ENCODE measurements at places on chromosomes 3 and 15. TPM values are rescaled to one million over a fixed set of nuclear protein-coding genes. Genes with fewer than 3 reads are reported as not detected.

GRCh38 chr15:28975766-28976179 is 90.0 kb downstream of the APBA2 start:
- no peak for DNase-seq

The STXBP5L gene
- polyA plus RNA-seq: 0.56 TPM

GRCh38 chr3:64398476-64398875 is 173.2 kb upstream of the PRICKLE2 start:
- DNase-seq: no peak

The PLA2G4E gene
- polyA plus RNA-seq: not detected

The TIMMDC1 gene
- polyA plus RNA-seq: 105 TPM

DNA sequence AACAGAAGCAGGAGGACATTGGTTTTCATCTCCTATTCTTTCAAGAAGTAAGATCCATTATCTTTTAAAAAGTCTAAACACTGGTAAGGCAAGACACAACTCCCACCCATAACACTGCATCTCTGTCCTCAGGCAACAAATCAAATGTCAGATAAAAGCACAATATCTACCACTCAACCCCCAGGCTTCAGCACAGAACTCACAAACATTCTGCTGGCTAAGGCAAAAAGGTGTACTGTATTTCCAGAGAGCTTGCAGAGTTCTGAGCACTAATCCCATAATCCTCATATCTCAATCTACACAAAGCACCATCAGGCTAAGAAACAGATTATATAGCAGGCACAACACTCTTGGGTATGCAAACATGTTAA is 20.9 kb downstream of the RAF1 start:
- DNase-seq: no peak

- DNase-seq: no peak
Observed at GRCh38 chr15:57263520-57263919, 112.8 kb upstream of the CGNL1 start.

DNA sequence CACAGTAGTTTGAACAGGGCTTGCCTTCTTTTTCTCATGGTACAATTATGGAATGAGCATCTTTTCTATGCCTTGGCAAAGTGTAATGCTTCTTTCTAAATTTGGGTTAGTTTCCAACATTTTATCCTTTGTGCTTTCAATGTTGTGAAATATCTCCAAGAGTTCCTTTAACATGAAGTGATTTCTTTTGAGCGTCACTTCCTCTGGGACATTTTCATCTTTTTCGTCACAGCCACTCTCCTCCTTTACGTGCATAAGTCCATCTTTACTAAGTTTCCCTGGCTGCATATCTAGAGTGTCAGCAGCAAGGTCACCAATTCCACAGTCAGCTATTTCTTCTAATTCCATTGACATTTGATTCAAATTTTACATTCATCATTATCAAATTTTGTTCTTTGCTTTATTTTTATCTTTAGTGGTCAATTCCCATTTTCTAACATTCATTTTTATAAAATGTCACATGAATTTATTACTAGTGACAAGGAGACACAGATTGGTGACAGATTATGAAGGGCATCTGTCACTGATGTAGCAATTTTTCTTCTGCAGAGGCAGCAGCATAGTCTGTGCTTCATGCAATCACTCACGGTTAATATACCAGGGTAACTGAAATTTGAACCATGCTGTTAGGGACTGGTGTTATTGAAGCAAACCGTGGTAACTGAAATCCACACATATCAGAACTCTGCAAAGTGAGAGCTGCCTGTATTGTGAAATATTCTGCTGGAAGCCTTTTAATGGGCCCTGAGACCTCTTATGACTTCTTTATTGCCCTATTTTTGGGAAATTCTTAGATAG is 126.5 kb upstream of the THBS1 start:
- DNase-seq: no peak

DNA sequence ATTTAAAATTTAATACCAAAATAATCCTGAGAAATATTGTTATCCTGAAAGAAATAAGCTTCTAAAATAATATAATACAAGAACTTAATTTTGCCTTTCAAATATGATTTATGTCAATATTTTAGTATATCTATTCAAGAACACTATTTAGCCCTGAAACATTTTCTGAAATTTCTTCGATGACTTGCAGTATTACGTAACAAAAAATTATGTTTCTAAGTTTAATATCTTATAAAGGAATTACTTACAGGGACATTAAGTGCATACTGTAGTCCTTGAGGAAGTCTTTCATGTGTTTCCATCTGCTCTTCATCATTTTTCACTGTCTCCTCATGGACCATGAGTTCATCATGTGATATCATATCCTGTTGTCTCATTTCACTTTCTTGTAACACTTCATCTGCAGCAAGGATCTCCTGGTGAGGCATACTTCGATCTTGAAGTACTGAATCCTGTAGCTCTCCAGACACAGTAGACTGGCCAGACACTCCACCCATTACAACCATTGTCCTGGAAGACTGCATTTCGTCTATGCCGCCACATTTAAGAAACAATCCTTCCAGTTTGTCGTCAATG is 62.0 kb downstream of the ZNF148 start:
- DNase-seq: no peak

The MYNN gene
- polyA plus RNA-seq: 34.9 TPM

GRCh38 chr15:47715856-47716445 is 1.4 kb upstream of the SEMA6D start:
- no peak for DNase-seq

The ZKSCAN7 gene
- polyA plus RNA-seq: 18.0 TPM

DNA sequence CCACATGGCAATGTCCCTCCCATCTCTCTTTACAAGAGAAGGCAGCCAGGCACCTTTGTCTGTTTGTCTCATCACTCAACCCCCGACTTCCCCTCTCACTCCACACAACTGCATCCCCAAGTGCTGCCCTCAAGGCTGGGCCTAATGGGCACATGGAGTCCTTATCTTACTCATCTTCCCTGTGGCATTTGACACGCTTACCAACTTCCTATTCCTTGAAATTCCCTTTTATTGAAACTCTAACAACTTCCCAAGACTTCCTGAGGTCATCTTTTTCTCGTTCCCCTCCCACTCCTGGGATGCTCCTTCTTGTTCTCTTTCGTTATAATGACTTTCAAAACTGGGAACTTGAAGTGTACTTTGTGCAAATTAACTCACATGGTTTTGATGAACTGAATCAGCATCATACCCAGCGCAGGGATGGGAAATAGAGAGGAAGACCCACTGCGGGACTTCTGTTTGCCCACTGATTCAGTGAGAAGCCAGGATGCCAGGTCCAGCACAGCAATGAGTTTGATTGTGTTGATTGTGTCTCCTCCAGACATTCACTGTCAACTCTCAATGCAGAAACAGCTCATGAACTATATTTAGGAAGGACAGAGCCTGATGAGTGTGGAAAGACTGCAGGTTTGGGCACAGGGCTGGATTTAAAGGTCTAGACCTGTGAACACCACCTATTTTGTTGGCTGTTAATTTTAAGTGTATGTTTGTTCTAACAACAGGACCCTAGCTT is 104.7 kb upstream of the TNIK start:
- DNase-seq: no peak

DNA sequence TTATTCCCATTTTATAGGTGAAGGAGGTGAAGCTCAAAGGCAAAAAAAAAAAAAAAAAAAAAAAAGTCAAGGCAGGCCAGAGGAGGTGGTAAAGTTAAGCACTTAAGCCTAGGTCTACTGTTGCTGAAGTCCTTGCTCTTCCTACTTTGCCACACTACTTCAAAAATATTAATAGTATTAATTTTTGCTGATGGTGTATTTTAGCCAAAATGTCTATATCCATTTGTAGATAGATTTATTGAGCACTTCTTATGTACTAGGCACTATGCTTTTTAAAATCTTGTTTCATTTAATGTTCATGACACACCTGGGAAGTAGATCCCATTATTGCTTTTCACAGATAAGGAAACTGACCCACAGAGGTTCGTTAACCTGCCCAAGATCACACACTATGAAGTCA is 247.1 kb upstream of the P2RY1 start:
- no peak for DNase-seq

- no peak for DNase-seq
Observed at GRCh38 chr15:69606921-69607500, 154.4 kb downstream of the RPLP1 start.

GRCh38 chr3:30201715-30202114 is 404.7 kb upstream of the TGFBR2 start:
- DNase-seq: no peak

DNA sequence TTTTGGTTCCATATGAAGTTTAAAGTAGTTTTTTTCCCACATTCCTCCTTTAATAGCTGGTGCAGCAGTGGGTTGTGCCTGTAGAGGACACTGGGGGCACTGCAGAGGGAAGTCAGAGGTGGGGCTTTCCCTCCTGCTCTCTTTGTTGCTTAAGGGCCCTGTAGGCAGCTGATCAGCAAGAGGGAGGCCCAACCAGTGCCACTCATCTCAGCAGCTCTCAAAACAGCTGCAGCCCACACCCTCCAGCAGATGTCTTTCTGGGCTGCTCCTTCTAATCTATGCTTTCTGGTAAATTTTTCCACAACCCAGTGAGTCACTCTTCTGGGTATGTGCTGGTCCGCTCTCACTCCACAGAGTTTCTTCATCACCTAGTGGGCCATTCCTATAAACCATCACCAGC is 263.8 kb downstream of the FEZF2 start:
- no peak for DNase-seq

The CSTA gene
- polyA plus RNA-seq: 0.56 TPM

DNA sequence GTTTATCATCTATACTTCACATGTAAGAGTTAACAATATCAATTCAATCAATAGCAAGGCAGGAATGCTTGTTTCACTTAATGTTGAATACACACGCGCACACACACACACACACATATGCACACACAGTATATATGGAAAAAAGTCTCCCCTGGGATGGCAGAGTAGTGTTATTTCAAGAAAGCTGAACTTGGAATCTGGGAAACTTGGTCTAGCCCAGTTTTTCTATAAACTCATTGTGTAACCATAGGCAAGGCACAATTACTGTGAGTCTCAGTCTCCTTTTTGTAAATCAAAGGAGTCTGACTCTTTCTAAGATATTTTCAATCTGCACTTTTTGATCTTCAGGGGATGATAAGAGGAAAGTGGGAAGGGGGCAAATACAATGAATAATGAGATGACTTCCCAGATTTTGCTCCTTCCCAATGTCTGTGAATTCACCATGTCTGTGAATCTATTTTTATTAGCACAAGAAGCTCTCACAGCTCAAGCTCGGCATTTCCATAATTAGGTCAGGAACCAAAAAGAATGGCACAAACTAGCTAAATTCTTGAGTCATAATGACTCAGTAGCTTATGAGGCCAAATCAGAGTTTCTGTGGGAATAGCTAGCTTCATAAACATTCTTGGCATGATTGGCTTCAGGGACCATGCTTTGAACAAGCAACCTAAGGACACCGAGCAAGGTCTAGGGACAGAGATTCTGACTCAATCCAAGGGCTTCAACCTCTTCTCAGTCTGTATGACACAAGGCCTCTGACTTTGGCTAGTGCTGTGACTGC is 227.4 kb upstream of the DCBLD2 start:
- DNase-seq: no peak

GRCh38 chr3:177427540-177427939 is 230.3 kb upstream of the TBL1XR1 start:
- DNase-seq: no peak

Data from right renal pelvis (tissue), 4 donors.